Esophagus squamous epithelium (tissue), 5 donors: ENCODE measurements at places on chromosomes 11 and 22.

GRCh38 chr11:18005376-18006129 lies 7.3 kb downstream of the SERGEF start:
- DNase-seq, result no peak

- no peak for DNase-seq
Observed at GRCh38 chr11:47536915-47537314, 16.0 kb downstream of the CELF1 start.

DNA sequence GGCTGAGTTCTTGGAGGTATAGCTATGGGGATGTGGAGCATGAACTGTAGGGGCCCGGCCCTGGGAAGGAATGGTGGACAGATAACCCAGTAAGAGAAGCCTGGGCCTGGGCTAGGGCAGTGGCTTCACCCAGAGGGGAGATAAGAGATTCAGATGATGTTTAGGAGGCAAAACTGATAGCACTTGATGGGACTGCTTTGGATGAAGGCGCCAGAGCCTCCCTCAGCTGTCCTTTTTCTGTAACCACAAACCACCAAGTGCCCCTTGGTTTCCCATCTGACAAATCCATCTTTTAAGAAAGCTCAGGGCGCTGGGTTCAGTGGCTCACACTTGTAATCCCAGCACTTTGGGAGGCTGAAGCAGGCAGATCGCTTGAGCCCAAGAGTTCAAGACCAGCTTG lies 23.4 kb downstream of the RELT start:
- no peak for DNase-seq

DNA sequence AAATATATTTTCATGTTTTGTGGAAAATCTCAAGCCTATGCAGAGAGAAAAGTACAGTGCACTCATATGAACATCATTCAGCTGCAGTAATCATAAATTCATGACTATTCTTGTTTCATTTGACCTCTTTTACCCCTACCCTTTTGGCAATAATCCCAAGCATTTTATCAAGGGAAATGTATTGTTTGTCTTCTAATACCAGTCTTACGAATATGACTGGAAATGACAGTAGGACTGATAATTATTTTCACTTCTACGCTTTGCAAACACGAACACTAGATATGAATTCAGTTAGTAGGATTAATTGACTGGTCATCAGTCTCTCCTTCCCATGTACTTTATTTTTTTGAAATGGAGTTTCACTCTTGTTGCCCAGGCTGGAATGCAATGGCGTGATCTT lies 90.3 kb downstream of the MTMR3 start:
- DNase-seq, result no peak

- no peak for DNase-seq
Observed at GRCh38 chr11:117582433-117582832, 214.6 kb downstream of the DSCAML1 start.

GRCh38 chr11:67032830-67033551 lies 10.1 kb downstream of the SYT12 start:
- no peak for DNase-seq

DNA sequence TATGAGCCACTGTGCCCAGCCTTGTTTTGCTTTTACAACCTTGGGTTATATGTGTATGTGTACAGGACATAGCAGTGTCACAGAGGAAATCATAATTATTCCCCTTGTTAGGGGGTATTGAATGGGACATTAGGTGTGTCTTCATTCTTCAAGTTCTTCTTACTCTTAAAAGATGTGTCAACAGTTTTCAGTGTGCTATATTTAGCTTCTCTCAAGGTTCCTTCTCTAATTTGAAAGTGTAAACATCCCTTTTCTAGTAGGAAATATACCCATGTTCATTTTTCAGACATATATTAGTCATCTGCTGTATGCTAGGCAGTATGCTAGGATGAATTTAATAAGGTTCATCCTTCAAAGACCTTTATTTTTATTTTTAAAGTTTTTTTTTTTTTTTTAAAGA lies 17.1 kb downstream of the PCF11 start:
- no peak for DNase-seq

GRCh38 chr11:109838026-109838425 lies 255.2 kb upstream of the ZC3H12C start:
- DNase-seq, result no peak

DNA sequence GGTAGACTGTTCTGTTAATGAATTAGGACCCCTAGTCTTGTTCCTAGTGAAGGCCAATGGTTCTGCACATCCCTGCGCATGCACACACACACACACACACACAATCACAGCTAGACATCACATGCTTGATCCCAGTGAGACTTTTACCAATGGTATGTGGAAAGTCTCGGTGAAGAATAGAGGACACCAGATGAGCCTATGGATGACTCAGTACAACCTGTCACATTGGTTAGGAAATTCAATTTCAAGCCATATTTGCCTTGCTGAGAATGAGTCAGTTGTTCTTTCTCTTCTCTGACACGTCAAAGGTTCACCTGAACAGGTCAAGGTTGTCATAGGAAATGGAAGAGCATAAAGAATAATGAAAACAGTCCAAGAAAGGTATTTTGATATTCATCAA lies 122.0 kb downstream of the SLC17A6 start:
- no peak for DNase-seq

- DNase-seq, result no peak
Observed at GRCh38 chr11:36463781-36464180, 46.3 kb downstream of the TRAF6 start.

- no peak for DNase-seq
Observed at GRCh38 chr22:47049078-47049624, 286.7 kb downstream of the TBC1D22A start.

DNA sequence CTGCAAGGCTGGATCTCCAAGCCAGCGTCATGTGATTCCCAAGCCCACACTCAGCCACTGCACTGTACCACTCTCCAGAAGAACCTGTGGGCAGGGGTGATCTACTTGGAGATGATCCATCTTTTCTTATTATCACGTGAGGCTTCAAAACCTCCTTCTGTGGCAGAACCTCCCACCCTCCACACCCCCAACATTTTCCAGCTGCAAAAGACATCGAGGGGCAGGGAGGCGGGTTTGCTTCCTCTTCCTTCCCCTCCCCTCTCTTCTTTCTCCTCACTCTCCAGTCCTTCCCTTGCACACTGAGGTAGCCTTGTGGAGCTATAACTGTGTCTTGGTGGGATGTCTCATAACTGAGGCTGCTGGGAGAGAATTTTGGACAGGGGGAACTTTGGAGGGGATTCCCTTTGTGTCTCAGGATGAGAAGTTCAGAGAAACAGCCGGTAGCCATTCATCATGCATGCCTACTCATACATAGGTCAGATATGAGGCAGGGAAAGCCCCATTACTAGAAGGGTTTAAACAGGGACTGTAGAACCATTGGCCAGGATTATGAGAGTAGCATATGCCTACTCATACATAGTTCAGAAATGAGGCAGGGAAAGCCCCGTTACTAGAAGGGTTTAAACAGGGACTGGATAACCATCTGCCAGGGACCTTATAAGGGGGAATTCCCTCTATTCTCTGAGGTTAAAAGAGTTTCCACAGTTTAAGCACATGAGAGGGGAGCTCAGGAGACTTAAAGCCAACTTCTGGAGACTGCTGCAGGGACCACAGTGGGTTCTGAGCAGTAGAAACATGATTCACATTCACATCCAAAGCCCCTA lies 420.7 kb upstream of the CADM1 start:
- no peak for DNase-seq

DNA sequence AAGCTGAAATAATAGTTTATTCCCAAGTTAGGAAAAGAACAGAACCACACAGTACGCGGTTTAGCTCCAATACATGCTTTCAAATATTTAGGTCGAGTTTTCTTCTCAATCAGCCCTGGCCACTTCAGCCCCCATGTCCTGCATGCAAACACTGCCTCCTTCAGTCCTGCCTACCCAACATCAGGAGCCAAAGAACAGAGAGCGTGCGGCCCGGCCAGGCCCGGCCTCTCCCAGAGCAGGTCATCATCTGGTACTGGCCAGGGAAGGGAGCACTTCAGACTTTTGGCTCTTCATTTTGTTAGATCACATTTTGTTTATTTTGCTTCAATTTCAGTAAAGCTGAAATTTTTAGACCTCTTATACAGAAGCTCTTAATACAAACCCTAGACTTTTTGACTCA lies 6.7 kb downstream of the BRD1 start:
- DNase-seq, result no peak

DNA sequence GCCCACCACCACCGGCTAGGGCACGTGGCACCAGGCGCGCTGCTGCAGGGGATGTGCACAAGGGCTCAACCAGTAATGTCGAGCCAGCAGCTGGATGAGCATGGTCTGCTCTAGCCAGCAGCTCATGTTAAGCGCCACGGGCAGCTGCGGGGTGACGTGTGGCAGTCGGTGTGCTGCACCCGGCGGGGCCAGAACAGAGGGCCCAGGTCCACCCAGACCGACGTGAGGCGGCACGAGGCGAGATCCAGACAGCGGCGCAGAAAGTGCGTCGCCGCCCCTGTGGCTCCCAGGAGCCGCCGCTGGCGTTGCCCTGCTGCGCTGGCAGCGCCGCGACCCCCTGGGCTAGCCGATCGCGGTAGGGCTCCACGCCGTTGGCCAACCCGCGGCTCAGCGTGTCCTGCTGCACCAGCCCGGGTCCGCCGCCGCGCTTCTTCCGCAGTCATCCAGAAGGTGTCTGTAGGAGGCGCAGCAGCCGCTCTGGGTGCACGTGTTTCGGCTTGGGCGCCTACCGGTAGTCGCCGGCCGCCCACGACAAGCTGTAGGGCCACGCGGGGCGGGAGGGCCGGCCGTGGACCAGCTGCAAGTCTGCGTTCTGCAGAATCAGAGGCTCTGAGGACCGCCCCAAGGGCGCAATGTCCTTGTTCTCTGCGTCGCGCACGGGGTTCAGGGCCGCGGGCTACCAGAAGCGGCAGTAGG lies 4.6 kb upstream of the GALR3 start:
- DNase-seq, result no peak

GRCh38 chr11:65870706-65871681 lies 1.6 kb downstream of the EFEMP2 start:
- DNase-seq, result no peak

GRCh38 chr11:61691380-61692156 lies 11.4 kb downstream of the DAGLA start:
- DNase-seq, result no peak

GRCh38 chr22:29782061-29782845 lies 15.1 kb downstream of the UQCR10 start:
- no peak for DNase-seq

- DNase-seq, result no peak
Observed at GRCh38 chr11:34836958-34837856, 79.0 kb downstream of the APIP start.

DNA sequence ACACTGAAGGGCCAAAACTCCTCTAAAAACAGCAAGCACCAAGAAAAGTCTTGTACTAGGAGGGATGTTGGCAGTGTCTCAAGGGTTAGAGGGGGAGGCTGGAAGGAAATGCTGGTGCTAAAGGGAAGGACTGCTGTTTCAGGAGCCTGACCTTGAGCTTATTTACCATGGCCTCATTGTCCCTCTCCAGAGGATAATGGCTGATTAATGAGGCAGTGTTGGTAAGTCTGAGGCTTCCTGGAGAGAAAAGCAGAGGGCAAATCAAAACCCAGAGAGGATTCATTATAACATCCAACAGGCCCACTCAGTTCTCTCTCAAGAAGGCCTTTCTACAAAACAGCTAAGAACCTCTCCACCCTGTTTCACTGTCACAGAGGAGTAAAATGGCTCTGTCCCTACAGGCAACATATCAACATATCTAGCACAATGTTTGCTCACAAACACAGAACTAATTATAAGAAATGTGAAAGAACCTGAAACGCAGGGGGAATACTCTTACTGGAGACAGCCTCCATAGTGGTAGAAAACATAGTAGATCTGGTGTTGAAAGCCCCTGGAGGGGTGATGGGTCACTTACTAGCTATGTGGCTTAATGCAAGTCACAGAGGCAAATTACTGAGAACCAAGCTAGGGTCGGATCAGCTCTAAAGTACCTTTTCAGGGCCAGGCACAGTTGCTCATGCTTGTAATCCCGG lies 31.4 kb downstream of the NUMA1 start:
- no peak for DNase-seq

DNA sequence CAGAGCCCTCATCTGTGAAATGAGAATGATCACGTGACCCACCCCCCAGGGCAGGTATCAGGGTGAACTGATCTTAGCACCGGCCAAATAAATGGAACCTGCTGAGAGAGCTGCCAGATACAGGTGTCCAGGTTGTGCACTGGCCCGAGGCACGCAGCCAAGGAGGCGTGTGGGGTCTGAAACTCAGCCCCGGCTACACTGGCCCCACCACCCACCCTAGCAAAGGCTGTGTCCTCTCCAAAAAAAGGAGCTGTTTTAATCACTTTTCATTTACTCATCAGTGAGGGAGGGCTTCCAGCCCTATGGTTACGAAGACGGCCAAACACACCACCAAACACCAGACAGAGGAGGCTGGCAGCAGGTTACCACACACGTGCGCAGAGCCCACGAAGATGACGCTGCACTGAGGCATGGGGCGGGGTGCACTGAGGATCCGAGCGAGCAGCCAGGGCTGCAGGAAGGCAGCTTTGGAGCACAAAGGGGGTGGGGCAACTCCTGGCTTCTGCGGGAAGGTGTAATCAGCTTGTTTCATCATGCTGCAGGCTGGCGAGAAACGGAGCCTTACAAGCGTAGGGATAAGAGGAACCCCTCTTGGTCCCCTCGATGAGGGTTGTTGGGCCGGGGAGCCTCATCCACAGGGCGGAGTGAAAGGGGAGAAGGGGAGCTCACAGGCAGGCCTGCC lies 19.5 kb upstream of the SLC22A12 start:
- DNase-seq, result no peak

DNA sequence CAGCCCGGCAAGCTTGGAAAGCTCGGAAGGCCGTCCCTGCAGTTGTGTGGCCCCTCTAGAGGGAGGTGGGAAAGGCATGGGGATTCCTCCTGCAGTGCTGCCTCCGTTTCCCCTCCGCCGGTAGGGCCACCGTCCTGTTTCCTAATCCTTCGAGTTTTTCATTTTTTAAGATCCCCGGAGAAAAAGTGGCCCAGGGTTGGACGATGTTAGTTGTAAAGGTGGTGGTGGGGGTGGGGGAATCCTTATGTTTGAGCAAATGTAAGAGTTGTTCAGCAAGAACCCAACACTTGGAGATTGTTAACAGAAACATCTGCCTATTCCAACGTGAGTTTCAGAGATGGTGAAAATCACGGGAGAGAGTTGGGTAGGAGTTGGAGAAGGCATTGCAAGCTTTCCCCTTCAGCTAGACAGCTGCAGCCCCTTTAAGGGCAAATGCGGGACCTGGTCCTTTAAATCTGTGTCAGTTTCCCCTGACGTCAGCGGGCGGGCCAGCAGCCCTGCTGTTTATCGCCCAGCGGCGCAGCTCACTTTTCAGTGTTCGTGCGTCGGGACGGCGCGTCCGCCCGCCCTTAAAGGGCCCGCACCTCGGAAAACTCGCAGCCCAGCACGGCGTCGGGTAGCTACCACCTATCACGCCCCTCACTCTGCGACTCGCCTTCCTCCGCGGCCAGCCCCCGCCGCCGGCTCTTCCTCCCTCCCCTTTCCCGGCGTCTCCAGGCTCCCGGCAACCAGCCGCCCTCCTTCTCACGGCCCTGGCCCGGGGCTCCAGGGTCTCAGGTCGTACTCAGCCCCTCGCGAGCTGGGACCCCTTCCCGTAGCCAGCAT lies at the start of gene SIDT2:
TSS of gene SIDT2 (plus strand) at position 534 of the 825 bp plus-strand sequence. CDS start 521 bp downstream, outside the sequence.
- peak; percentile 57 for DNase-seq
